ENCODE measurements at places on chromosomes 6 and 20.

DNA sequence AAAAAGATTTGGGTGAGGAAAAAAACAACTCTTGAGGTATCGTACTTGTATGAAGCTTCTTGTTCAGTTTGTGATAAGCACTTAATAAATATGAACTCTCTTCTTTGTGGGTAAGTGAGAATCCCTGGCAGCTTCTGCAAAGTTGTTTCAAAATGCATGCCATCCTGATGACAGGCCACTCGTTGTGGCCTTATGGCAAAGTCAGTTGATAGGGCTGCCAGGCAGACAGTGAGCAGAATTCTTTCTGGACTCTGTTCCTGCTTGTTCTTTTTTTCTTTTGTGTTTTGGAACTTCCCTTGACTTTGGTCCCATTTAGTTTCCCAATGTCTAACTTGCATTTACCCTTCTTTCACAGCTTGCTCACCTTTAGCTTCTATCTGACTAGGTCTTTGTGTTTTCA, 983.5 kb upstream of the FLRT3 start:
- no peak for DNase-seq

DNA sequence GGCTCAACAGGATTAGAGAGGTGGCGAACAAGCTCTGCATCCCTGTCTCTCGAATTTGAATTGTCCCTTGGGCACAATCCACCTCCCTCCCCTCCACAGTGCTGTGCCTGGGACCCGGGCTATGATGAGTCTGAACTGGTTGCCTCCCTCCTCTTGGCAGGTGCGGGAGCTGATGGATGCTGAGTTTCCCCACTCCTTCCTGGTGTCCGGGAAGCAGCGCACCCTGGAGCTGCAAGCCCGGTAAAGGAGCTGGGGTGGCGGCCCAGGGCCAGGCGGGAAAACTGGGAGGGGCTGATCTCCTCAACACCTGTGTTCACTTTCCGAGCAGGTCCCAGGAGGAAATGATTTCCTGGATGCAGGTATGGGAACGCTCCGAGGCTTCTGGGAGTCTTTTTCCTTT, 14.9 kb downstream of the FGD2 start:
- no peak for DNase-seq

GRCh38 chr20:42852691-42853090, 337.0 kb downstream of the PTPRT start:
- no peak for DNase-seq

- no peak for DNase-seq
These were observed 369.9 kb downstream of the CDH26 start for GRCh38 chr20:60327971-60328660.

DNA sequence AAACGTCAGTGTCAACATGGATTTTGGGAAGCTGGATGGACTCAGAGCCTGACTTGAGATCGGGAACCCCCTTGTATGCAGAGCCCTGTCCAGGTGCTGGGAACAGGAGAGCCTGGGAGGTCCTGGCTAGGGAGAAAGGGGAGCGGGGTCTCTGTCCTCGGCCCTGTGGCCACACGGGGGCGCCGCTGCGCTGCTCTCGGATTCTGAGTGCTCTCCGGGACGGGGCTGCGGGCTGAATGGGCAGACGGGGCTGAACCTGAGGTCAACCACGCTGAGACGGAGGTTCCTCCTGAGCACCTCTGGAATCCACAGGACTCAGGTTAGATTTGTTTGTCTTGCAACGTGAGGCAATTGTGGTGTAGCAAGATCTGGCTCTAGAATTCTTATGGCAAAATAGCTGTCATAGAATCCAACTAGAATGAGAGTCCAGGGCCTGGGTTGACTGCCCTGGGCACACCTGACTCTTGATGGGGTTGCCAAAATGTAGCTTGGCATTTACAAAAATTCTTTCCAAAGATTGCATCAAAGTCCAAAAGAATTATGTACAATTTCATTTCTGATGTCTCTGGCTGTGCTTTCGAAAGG, 20.6 kb upstream of the HLA-F start:
- no peak for DNase-seq

GRCh38 chr6:166278579-166279392, 29.4 kb downstream of the PRR18 start:
- DNase-seq: no peak

DNA sequence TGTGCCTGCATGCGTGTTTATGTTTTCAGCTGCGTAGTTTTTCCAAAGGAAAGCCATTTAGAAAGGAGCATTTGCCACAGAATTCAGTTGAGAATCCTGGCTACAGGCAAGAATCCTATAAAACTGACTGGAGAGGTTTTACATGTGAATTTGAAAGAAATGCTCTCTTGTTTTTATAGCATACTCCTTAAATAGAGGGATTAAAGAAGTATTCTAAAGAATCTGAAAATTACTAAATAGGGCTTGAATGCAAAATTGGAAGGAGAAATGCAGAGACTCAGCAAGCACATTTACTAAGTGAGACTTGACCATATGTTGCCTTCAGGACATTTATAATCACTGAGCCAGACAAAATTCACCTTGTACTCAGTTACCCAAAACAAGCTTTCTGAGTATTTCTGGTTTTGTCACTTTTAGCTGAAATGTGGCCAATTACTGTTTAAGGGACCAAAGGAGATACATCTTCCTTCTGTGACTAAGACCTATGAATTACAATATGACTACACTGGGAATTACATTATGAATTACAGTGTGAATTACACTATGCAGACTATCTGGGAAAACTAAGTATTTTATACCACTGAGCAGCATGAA, 107.4 kb upstream of the ASCC3 start:
- no peak for DNase-seq

- DNase-seq: no peak
These were observed 8.2 kb downstream of the ZNF318 start for GRCh38 chr6:43361269-43361668.

- no peak for DNase-seq
These were observed 153.1 kb downstream of the RCAN2 start for GRCh38 chr6:46338131-46338530.

DNA sequence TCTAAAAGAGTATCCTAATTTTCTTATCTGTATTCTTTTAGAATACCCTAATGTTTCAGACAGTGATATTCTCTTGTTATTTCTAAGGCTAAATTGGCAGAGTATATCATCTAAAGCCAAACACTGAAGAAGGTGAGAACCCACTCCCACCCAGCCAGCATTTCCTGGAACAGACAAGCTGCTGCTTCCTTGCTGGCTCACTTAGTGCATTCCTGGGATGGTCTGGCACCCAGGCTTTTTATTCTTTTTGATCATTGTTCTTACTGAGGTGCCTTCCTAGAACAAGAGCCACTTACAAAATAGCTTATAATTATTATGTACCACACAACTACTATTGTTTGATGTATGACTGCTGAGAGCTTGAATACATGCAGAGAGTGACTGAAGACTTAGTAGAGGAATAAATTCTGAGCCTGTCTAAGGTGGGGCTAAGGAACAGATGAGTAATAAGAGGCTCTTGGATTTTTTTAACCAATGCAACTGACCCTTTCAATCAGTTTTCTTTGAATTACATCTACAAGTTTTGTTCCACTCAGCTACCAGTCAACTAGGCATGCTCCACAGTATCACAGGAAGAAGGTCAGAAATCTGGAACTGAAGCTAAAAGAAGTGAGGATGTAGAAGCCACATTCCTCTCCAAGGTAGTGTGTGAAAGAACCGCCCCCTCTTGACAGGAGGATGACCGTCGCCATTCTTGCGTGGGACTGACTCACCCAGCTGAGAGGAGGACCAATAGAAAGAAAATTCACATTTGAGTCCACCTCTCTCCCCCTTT, 30.1 kb downstream of the PRPH2 start:
- no peak for DNase-seq

- no peak for DNase-seq
These were observed 105.1 kb downstream of the TOX2 start for GRCh38 chr20:44019638-44020335.

DNA sequence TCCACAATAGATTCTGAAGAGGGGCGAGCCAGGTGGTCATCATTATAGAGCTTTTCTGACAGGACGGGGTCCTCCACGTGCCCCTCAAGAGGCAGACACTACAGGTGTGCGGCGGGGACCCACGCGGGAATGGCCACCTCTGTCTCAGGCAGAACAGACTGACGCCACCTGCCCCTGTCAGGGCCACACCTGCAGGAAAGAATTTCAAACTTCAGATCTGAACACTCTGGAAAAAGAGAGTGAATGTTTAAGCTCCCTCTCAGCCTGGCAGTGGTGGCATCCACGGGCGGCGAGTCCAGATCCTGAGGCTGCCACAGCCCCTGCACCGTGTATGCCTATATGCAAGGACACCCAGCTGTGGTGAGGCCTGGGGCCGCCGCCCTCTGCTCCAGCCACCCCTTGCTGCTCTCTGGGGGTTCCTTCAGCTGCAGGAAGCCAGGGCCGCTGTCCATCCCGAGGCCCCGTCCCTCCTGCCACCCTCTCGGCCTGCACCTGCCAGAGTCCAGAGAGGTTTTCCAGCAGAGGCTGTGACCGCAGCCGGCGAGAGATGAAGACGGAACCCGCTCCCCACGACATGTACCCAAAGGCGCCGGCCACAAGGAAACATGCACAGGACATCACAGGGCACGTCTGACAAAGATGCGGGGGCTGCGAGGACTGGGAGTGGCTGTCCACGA, 234.9 kb downstream of the ERMARD start:
- DNase-seq: no peak

DNA sequence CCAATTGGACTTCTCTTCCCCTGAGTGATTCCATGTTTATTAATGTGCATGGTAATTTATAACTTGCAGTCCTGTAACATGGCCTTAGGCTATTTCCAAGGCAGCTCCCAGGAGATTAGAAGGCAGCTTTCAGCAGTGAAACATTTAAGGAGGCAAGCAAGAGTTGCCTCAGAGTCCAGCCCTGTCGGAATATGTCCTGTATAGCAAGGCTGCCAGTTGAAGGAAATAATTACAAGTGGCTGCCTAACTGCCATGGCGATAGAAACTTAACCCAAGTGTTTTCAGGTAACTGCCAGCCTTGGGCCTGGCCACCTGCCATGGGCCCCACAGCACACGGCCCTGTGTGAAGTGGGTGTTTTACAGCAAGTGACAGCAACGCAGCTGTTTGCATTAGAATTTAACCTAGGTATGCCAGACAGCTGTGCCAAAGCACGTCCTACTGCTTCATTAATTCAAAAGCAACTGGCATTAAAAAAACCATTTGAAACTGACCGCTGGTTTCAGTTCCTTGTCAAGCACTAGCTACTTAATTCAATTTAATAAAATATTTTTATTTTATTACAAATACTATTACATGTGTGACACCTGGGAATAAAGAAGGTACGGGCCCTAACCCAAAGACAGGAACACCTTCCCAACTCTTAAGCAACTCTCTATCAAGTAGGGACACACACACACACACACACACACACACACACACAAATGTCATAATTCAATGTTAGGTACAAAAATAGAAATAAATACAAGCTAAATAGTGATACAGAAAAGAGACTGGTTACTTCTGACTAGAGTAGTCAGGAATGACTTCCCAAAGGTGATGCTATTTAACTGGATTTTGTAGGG, 151.8 kb upstream of the HEY2 start:
- no peak for DNase-seq

- DNase-seq: no peak
These were observed 8.2 kb upstream of the CAPN11 start for GRCh38 chr6:44150317-44150917.

GRCh38 chr20:15609921-15610320, 963.3 kb downstream of the KIF16B start:
- no peak for DNase-seq

GRCh38 chr6:42230345-42231321, 13.0 kb upstream of the MRPS10 start:
- DNase-seq: no peak

- no peak for DNase-seq
These were observed 111.2 kb upstream of the CARMIL1 start for GRCh38 chr6:25167961-25168360.

GRCh38 chr20:52312132-52312729, 120.7 kb upstream of the ZFP64 start:
- peak; percentile 44 for DNase-seq

DNA sequence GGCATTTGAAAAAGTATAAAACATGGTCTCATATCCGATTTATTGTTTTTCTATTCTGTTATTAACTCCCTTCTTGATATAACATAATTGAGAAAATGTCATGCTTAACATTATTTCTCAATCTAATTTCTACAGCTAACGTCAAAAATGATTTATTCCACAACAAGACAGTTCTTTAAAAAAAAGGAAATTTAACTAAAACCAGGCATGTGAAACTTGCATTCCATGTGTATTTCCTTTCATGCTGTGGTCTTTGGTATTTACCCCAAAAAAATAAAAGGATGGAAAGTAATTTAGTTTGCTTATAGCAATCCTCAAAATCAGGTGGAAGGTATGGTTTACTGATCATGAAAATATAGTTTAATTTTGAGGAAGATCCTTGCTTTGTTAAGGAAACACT, 142.8 kb downstream of the COL21A1 start:
- DNase-seq: no peak

DNA sequence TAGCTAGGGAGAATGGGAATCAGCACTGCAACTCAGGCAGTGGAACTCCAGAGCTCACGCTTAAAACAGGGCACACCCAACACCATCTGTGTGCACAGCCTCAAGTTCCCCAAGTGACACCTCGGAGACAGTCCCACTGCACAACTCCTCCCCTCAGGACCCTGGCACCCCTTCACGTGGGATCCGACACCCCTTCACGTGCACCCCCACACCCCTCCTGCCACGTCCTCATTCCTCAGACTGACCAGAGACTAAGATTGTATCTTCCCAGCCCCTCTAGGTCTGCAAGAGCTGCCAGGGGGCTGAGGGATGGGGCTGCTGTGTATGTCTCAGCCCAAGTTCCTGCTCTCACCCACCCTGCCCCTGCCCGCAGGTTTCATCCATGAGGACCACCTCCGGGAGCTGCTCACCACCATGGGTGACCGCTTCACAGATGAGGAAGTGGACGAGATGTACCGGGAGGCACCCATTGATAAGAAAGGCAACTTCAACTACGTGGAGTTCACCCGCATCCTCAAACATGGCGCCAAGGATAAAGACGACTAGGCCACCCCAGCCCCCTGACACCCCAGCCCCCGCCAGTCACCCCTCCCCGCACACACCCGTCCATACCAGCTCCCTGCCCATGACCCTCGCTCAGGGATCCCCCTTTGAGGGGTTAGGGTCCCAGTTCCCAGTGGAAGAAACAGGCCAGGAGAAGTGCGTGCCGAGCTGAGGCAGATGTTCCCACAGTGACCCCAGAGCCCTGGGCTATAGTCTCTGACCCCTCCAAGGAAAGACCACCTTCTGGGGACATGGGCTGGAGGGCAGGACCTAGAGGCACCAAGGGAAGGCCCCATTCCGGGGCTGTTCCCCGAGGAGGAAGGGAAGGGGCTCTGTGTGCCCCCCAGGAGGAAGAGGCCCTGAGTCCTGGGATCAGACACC, 7.6 kb downstream of the MYL9 start:
- no peak for DNase-seq

- DNase-seq: no peak
These were observed 57.7 kb upstream of the PBOV1 start for GRCh38 chr6:138275976-138276375.

DNA sequence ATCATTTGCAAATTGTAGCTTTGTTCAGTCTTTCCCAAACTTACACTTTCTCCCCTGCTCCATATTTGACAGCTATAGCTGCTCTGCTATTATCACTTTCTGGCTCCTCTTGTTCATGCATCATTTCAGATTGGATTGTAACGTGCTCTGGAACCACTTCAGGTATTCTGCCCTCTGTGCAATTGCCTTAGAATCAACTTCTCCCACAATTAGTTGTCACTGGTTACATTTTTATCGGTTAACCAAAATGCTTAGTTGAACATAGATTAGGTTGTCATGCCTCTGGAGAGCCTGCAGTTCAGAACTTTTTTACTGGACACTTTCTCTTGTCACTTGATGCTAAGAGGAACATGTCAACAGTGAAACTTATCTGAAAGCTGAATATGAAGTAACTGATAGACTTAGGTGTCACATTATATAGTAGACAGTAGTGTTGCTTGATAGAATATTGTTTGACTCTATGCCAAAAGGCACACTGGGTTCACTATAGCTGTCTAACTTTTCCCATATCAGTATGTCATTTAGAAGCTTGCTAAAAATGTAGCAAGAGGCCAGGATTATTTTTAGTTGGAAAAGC, 127.7 kb upstream of the PTPRK start:
- DNase-seq: no peak
